ENCODE measurements at places on chromosomes 6 and 20.

DNA sequence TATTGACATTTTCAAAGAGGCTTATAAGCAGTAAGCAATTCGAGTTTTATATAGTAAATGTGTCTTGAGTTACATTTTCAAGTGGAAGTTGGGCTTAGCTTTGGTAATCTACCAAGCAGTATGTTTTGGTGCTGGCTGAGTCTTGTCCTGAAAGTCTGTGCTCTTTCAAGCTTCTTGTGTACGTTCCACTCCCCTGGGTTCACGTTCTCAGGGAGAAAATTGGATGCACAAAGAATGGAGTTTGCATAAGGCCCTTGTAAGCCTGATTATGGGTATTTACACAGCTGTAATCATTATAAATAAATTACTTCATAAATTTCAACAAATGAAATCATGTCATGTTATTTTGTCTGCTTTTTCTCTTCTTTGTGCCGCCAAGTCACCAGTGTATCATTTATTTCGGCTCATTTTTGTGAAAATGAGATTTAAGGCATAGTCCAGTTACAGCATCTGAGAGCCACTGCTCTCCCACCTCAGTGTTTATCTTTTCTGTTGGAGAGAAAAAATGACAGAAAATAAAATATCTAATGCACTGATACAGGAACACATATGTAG is 262.5 kb downstream of the BTBD3 start:
- no peak for DNase-seq

DNA sequence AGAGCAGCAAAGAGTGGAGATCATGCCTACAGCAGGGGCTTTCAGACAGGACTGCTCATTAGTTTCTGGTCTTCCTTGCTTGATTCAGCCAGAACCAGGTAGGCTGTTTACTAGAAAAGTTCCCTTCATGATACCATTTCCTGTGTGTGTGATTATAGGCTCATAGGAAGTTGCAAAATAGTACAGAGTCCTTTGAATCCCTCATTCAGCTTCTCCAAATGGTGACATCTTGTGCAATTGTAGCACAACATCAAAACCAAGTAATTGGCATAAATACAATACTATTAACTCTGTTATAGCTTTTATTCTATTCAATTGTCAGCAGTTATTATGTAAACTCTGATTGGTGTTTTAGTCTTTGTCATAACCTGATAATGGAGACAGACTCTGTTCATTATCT is 347.3 kb upstream of the CDH4 start:
- no peak for DNase-seq

DNA sequence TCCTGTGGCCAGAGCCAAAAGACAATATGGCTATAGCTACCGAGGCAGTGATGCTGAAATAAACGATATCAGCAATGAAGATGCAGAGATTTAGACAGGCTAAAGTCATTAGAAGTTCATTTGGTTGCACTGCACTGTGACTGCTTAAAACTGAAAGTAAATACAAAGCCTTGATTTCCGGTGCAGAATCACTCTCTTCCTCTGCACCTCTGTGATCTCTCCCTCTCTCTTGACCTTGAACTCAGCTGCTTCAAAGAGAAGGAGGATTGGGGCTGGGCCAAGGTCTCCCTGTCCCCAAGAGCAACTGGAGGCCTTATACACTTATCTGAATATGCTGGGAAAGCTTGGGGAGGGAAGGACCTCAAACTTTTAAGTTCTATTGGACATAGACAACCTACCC is 34.6 kb upstream of the SPACA1 start:
- DNase-seq = peak; percentile 42

GRCh38 chr6:34143196-34143883 is 2.5 kb downstream of the GRM4 start:
- no peak for DNase-seq

GRCh38 chr20:49392745-49393144 is 89.7 kb downstream of the KCNB1 start:
- DNase-seq = no peak

- no peak for DNase-seq
Observed at GRCh38 chr6:106037060-106037459, 49.1 kb upstream of the PRDM1 start.

DNA sequence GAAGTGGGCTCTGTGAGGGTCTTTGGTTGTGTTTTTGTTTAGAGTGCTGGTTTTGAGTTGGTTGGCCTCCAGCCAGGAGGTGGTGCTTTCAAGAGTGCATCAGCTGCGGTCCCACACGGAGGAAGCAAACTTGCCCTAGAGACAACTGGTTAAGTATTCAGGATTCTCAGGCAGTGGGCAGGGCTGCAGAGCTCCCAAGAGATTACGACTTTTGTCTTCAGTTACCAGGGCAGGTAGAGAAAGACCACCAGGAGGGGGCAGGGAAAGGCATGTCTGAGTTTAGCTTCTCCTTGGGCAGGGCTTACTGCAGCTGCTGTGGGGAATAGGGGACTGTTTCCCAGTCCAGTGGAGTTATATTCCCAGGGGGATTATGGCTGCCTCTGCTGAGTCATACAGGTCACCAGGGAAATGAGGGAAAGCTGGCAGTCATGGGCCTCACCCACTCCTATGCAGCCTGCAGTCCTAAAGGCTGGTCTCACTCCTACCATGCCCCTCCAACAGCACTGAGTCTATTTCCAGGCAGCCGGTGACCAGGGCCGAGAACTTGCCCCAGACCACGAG is 64.3 kb downstream of the TTI1 start:
- DNase-seq = no peak

All from CD4-positive, alpha-beta T cell treated with Interleukin-21 for 1 hour (primary cell).